Hematopoietic multipotent progenitor cell treated with erythropoietin and hydrocortisone succinate and interleukin-3 and kit ligand, for 4 days (in vitro differentiated cells): ENCODE measurements at places on chromosomes 11 and 22.

DNA sequence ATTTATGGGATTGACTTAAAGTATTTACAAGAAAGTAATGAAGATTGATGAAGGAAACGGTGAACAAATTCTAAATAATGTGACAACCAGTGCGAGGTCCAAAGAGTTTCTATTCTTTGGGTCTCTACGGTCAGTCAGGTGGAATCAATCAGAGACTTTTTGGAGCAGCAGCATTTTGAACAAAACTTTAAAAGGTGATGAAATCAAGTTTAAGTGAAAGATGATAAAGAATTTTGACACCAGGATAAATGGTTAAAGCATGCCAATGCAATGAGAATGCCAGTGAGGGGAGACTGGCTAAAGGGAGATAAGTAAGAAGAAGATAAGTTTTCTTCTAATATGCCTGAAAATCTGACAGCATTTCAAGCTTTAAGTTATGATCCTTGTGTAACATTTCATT is 67.9 kb downstream of the DCUN1D5 start:
- DNase-seq, result no peak

DNA sequence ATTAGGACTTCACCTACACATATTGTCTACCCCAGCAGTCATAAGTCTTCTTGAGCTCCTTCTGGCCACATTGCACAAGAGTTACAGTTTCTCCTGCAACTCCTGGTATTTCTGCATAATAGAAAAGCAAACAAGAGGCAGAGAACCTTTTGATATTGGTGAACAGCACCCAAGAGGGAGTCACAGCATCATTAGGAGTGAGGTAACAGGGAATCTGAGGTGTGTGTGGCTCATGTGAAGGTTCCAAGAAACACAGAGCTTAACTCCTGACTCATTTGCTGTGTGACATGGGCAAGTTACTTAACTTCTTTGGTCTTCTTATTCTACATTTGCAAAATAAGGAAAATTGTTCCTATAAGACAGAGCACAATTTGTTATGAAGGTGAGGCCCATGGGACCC is 374.6 kb downstream of the INSC start:
- DNase-seq, result no peak

- peak; percentile 82 for DNase-seq
These were observed 51.8 kb downstream of the OTOG start for GRCh38 chr11:17598700-17599459.

- DNase-seq, result no peak
These were observed 7.2 kb downstream of the CHEK2 start for GRCh38 chr22:28734393-28734792.

GRCh38 chr11:25958045-25958444 is 373.9 kb upstream of the ANO3 start:
- no peak for DNase-seq

DNA sequence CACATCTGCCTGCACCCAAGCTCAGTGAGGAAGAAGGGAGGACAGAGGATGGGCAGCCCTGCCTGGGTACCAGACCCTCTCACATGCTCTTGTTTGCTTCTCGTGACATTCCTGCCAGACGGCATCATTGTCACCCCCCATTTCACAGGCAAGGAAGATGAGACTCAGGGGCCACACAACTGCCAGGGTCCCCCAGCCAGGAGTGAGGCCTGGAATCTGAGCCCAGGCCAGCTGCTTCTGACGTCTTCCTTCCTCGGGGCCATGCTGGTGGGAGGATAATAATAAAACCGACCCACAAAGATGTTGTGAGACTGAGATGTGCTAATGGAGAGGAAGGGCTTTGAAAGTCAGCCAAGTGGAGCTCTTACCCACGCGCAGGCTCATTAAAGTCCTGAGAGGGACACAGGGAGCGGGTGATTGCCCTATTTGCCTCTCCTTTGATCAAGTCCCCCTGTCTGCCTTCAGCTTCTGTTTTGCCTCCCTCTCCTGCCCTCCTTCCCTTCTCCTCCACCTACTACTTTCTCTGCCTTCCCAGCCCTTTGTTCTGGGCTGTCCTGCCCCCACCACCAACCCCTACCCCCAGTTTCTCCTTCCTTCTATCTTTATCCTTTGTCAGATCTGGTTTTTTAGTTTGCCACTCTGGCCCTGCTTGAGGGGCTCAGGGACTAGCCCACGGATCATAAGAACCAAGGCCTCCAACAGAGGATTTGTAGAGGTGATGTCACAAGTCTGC is 62.7 kb downstream of the MCM5 start:
- no peak for DNase-seq

DNA sequence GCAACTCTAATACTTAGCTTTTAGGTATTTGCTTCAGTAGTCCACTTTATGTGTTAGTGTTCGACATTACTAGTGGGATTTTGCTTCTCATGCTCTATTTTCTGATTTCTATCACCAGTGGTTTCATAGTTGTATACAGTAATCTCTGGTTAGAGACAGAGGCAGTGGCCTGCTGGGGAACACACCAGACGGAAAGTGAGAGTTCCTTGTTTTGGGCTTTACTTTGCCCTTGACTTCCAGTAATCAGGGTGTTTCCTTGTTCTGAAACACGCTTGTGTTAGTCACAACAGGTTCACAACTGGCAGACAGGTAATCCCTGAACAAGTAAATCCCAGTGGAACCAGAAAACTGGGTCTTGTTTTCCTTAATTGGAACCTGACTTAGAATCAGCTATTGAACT is 56.0 kb downstream of the PACS1 start:
- peak; percentile 58 for DNase-seq

DNA sequence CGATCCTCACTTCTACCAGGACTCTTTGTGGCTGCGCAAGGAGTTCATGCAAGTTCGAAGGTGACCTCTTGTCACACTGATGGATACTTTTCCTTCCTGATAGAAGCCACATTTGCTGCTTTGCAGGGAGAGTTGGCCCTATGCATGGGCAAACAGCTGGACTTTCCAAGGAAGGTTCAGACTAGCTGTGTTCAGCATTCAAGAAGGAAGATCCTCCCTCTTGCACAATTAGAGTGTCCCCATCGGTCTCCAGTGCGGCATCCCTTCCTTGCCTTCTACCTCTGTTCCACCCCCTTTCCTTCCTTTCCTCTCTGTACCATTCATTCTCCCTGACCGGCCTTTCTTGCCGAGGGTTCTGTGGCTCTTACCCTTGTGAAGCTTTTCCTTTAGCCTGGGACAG is 6.5 kb downstream of the TMEM138 start:
- DNase-seq, result no peak

- no peak for DNase-seq
These were observed 45.5 kb upstream of the TTLL12 start for GRCh38 chr22:43232445-43232844.

- peak; percentile 84 for DNase-seq
These were observed 111.8 kb downstream of the CCDC81 start for GRCh38 chr11:86486261-86487030.

DNA sequence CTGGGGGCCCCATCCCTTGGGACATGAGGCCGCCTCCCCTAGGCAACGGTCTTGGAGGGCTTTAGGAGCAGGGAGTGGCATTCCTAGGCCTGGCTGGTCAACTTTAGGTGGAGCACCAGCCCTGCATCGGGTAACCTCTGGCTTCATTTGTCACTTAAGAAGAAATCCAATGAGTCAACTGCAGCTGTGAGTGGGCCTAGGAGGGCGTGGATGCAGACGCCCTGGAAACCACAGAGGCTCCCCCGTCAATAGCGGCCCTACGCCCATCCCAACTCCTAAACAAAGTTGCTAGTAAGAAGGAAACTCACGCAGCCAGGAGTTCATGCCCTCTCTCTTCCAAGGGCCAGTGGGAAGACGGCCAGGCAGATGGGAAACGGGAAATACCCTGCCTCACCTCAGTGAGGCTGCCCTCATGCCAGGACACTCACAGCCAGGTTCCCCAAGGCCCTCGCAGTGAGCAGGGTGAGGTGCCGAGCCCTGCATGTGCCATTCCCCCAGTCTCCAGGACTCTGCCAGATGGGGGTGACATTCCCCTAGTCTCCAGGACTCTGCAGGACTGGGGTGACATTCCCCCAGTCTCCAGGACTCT is 20.8 kb downstream of the BID start:
- peak; percentile 71 for DNase-seq

GRCh38 chr22:27196606-27197005 is 539.2 kb downstream of the MIAT start:
- DNase-seq, result no peak

- DNase-seq, result peak; percentile 24
These were observed 1.9 kb downstream of the CLDN5 start for GRCh38 chr22:19522190-19522880.

DNA sequence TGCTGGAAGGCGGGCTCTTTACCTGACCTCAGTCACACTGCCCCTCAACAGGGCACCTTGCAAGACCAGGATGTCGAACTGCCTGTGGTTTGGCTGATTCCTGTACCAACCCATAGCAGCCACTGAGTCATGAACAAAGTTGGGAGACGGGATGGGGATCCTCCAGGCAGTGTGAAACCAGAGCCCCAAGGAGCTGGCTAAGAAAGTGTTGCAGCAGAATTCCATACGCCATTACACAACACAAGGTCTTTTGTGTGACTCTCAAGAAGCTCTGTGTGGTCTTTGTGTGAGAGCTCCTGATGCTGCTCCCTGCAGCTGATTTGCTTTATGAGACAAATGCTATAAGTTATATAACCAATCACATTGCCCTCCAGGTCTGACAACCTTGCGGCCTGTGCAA is 617.7 kb downstream of the OPCML start:
- no peak for DNase-seq

- DNase-seq, result no peak
These were observed 6.5 kb downstream of the RFPL3 start for GRCh38 chr22:32364210-32364609.

- no peak for DNase-seq
These were observed 7.6 kb downstream of the IL17REL start for GRCh38 chr22:50004918-50005317.

DNA sequence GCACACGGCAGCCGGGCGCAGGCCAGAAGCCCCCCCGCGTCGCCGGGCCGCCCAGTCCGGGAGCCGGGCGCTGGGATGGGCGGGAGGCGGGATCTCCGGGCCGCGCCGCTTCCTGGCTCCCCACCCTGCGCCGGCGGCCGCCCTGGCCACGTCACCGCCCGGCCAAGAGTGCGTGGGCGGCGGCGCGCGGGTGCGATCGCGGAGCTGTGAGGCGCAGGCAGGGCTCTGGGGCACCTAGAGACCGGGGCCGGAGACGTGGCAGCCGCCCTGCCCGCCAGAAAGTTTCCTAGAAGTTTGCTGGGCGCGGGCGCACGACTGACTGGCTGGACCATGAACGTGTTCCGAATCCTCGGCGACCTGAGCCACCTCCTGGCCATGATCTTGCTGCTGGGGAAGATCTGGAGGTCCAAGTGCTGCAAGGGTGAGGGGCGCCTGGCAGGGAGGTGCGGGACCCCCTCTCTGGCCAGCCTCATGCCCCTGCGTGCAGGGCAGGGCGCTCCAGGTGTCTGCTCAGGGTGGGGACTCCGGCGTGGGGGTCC is at the start of gene KDELR3:
TSS of gene KDELR3 (plus strand) at position 193 of the 539 bp plus-strand sequence. CDS start at position 331, 138 bp downstream.
- DNase-seq, result peak; percentile 70

- no peak for DNase-seq
These were observed 94.6 kb upstream of the OR9G4 start for GRCh38 chr11:56842814-56843794.

- no peak for DNase-seq
These were observed 29.0 kb upstream of the ADORA2A start for GRCh38 chr22:24398409-24398808.

GRCh38 chr11:92540096-92540495 is 315.5 kb downstream of the FAT3 start:
- DNase-seq, result no peak

GRCh38 chr11:61281581-61282250 is 13.4 kb downstream of the VWCE start:
- peak; percentile 71 for DNase-seq

DNA sequence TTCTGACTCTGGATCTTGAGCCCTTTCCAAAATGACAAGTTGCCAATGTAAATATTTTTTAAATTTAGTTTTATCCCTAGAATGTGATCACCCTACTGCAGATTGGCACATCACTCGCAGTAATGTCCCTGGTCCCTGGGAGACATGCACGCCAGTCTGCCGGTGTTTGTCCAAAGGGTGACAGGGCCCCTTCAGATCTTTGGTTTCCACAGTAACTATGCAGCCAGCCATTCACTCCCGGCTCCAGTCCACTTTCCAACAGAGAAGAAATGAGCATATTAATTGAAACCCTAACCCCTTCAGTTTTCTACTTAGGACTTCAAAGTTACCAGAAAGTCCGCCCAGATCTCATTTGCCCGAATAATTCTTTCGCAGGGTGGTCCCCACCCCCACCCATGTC is 25.8 kb upstream of the RASSF10 start:
- no peak for DNase-seq

DNA sequence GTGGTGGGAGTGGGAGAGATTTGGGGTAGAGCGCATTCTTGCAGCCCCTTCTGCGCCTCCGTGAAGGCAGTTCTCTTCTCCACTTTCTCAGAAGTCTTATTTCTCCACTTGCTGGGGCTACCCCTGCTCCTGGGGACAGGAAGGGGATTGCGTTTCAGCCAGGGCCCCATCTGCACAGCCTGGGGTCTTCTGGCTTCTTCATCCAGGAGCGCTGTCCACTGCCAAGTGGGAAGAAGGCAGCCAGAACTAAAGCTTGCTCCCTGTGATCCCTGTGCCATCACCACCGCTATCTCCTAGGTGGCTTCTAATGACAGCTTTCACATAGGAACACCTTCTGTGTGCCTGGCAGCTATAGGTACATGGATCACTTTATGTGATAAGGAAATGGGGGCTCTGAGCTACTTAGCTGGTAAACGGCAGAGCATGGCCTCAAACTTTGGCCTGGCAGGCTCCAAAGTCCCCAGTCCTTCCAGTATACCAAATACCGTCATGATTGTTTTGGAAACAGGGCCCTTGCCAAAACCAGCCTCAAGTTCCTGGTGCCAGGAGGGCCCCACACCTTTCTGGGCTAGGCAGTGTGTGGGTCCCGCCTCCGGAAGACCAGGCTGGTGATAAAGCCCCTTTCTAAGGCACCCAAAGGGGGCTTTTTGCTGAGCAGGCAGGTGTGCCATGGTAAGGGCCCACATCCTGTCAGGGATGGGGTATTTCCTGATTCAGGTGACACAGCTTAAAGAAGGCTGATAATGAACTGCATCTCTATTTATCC is 60.4 kb upstream of the PAX6 start:
- DNase-seq, result no peak

GRCh38 chr11:10669258-10670033 is 24.1 kb downstream of the IRAG1 start:
- DNase-seq, result no peak

DNA sequence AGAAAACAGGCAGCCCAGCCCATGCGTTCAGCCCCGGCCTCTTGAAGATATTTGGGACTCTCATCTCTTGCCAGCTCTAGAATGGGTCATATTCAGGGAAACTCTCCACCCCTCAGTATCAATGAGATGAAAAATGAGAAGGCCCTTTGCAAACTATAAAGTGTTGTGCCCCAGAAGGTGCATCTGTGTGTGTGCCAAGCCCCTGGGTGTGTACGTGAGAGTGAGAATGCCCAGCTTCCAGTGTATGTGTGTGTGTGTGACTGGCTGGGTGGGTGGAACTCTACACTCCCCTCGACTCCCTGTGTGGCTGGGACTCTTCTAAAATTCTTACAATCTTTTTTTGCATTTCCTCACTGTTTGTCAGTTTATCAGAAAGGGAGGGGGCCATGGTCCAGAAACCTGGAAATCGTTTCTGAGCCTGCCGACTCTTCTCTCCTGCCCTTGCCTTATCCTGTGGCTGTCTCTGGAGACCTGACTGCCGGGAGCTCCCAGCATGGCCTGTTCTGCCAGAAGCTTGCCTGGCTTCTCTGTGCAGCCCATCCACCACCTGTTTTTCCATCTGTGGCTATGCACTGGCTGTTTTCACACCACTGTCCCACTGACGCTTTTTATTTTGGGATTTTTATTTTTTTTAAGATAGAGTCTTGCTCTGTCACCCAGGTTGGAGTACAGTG is 1.2 kb downstream of the P2RY6 start:
- DNase-seq, result no peak
